ENCODE measurements at places on chromosomes 13 and 19.
A peak's percentile ranks its signal among the peaks of the same experiment; 100 is the strongest.

GRCh38 chr13:49148405-49148804 lies 71.7 kb upstream of the MLNR start:
- no peak for DNase-seq

DNA sequence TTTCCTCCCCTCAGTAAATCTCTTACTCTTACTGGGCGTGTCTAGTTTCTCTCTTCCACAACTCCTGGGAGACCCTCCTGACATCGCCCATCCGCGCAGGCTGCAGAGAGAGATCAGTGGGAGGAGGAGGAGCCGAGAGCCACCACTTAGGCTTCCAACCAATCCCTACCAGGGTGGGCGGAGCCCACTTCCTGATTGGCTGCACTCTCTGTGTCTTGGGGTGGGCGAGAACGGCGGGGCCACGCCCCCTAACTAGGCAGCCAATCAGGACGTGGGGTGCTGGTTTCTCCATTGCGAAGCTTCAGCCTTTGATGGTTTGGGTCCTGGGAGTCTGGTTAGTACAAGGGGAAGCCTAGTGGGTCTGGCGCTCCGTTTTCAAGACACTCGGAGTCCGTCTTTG lies at the start of gene PMIS2:
TSS of gene PMIS2 (plus strand) at position 326 of the 400 bp plus-strand sequence. CDS start 87 bp downstream, outside the sequence.
- peak; percentile 38 for DNase-seq

- peak; percentile 15 for DNase-seq
Measured at GRCh38 chr13:99859178-99860177, 112.1 kb downstream of the ZIC5 start.

DNA sequence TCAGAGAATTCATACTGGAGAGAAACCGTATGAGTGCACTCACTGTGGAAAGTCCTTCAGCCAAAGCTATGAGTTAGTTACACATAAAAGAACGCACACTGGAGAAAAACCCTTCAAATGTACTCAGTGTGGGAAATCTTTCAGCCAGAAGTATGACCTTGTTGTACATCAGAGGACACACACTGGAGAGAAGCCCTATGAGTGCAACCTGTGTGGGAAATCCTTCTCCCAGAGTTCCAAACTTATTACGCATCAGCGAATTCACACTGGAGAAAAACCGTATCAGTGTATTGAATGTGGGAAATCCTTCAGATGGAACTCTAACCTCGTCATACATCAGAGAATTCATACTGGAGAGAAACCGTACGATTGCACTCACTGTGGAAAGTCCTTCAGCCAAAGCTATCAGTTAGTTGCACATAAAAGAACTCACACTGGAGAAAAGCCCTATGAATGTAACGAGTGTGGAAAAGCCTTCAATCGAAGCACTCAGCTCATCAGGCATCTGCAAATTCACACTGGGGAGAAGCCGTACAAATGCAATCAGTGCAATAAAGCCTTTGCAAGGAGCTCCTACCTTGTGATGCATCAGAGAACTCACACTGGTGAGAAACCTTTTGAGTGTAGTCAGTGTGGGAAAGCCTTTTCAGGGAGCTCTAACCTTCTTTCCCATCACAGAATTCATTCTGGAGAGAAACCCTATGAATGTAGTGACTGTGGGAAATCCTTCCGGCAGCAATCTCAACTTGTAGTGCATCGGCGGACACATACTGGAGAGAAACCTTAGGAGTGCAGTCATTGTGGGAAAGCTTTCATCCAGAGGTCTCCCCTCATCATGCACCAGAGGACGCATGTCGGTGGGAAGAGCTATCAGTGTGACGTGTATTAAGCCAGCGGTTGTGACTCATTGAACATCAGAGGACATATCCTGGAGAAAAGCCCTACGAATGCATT lies 16.5 kb upstream of the ZNF8 start:
- no peak for DNase-seq

DNA sequence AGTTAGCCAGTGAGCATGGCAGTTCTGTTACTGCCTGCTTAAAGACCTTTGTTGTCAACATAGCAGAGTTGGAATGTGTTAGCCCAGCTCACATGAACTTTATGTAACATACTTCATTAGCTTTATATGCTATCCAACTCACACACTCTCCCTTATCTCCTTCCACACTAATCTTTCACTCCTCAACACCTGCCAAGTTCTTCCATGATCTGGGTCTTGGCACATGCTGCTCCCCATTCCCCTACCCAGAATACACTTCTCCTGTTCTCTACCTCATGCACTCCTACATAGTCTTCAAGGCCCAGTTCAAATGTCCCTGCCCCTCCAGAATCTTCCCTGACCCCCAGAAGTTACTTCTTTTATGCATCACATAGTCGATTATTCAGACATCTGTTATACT lies 179.3 kb downstream of the KATNAL1 start:
- no peak for DNase-seq

- DNase-seq, result peak; percentile 6
Measured at GRCh38 chr13:107817647-107818287, 397.6 kb downstream of the LIG4 start.

GRCh38 chr19:42577016-42577415 lies 17.7 kb downstream of the CEACAM8 start:
- DNase-seq, result no peak

DNA sequence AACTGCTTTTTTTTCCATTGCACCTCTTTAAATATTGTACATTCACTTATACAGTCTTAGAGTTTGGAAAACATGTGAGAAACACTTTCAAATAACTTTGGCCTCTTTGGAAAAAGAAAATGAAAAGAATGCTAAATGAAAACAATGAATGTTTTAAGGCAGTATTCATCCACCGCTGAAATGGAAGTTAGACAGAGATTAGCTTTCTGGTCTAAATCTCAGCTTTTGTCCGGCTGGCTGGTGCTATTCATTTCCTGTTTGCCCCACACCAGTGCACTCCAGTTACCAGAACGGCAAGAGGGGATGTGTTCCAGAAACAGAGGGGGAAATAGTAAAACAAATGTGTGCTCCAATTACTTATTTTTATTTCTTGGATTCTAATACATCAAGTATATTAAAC lies 1201.3 kb downstream of the EFNB2 start:
- DNase-seq, result peak; percentile 4

GRCh38 chr19:31346184-31347059 lies 2.8 kb downstream of the TSHZ3 start:
- DNase-seq, result no peak

All from neural progenitor cell (in vitro differentiated cells).